ENCODE measurements at places on chromosomes 5 and 9. TPM values are rescaled to one million over a fixed set of nuclear protein-coding genes. Genes with fewer than 3 reads are reported as not detected.
A peak's percentile ranks its signal among the peaks of the same experiment; 100 is the strongest.

CER1 gene
- not detected for total RNA-seq

- DNase-seq, result no peak
Measured at GRCh38 chr9:137876781-137877386, 698 bp upstream of the CACNA1B start.

DNA sequence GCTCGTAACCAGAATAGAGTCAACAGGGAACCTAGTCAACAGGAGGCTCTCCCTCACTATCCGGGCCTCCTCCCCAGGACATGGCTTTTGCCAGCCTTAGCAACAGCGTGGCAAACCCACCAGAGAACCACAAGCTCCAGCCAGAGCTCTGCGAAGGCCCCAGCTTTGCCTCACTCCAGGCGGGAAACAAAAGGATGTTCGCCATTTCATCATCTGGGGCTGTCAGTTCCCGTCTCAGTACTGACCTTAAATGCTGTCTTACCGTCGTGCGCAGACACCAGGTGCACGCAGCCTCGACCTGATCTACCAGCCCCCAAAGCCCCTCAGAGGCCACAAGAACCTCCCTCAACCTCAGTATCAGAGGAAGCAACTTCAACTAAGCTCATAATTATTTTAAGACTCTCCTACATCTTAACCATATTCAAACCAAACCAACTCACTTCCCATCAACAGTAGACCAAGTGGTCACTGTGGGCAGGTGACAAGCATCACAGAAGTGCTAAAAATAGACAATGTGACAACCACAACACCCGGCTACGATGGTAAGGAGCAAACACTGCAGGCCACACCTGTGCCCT, 71.4 kb downstream of the SEMA4D start:
- no peak for DNase-seq

DNA sequence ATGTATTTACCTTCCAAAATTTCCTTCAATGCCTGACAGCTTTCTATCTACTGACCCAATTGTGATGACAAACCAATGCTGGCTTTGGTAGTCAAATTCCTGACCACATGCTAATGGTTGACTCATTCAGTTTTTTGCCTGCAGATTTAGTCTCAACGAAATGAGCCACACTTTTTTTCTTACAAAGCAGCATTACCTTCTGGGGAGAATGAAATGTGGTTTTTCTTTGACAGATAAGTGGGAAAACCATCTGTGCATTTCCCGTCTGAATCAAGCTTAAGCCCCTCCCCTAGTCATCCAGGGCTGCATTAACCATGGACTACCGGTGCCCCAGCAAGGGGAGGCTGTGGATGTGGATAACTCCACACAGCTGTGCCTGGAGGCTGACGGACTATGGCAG, 99.6 kb upstream of the TAF11L2 start:
- DNase-seq, result peak; percentile 95

GRCh38 chr5:43693411-43693810, 90.4 kb downstream of the NNT start:
- no peak for DNase-seq

- DNase-seq, result no peak
Measured at GRCh38 chr9:13675638-13676000, 396.1 kb upstream of the MPDZ start.

- peak; percentile 61 for DNase-seq
Measured at GRCh38 chr5:36200513-36200912, 41.2 kb downstream of the NADK2 start.

- DNase-seq, result no peak
Measured at GRCh38 chr5:73387149-73387591, 61.4 kb downstream of the FOXD1 start.

DNA sequence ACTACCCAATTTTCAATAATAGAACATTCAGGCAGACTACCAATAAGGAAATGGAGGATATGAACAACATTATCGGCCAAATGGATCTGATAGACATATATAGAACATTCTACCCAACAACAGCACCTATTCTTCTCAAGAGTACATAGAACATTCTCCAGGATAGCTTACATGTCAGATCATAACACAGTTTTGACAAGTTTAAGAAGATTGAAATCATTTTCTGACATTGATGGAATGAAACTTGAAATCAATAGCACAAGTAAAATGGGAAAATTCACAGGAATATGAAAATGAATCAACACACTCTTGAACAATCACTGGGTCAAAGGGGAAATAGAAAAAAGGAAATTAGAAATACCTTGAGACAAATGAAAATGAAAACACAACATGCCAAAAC, 94.6 kb upstream of the MEGF10 start:
- DNase-seq, result no peak

C1QTNF3 gene
- total RNA-seq, result 0.24 TPM

DNA sequence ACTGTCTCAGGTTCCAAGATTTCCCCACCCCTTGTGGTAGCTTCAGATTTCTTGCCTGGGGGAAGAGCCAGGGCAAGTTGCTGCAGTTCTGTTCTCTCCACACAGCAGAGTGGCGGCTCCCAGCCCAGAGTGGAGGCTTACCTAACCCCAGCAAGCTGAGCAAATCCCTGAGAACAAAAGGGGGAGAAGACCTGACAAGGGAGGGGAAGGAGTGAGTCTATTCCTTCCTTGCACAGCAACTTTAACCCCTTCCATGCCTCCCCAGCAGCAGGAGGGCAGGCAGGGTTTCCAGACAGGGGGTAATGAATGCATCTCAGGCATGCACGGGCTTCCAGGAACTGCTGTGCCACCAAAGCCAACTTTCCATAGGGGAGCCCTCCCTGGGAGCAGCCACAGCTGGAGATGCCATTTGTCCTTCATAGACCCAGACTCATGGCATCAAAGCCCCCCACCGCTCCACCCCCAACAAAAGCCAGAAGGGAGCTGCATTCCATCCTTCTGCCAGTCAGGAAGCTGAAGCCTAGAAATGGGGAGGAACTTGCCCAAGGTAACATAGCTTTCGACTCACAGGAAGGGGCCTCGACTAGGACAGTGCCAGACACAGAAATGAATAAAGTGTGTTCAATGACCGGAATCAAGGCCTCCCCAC, 28.8 kb upstream of the FAT2 start:
- DNase-seq, result no peak

GRCh38 chr5:134070725-134071613, 43.5 kb upstream of the TCF7 start:
- DNase-seq, result peak; percentile 31

RPS14 gene
- total RNA-seq, result 2,510 TPM

GRCh38 chr9:110583237-110583636, 3.7 kb upstream of the SVEP1 start:
- DNase-seq, result peak; percentile 75

DNA sequence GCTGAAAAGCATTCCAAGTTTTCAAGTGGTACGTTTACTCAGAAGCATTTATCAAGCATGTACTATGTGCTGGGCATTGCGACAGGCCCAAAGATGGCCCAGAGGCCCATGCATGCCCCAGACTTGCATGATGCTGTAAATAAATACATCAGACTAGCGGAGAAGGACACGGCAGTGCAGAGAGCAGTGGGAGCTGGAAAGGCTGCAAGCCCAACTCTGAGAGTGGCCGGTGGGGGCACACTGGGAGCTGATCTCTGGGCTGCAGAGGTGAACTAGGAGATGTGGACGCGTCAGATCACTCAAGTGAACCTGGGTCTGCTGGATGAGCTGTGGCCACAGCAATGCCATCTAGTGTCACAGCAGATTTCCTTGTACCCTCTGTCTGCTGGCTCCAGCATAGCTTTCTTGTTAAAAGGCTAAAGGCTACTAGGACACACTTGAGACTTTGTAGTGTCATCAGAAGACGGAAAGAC, 246.9 kb downstream of the FANCC start:
- no peak for DNase-seq

- DNase-seq, result no peak
Measured at GRCh38 chr5:64834037-64834436, 65.3 kb downstream of the CWC27 start.

- no peak for DNase-seq
Measured at GRCh38 chr5:145661737-145662485, 173.2 kb downstream of the PRELID2 start.

GRCh38 chr5:64229163-64229774, 63.6 kb downstream of the RNF180 start:
- DNase-seq, result peak; percentile 17

PDGFRB gene
- 67.6 TPM for total RNA-seq

- no peak for DNase-seq
Measured at GRCh38 chr5:11273180-11273903, 512.3 kb upstream of the DAP start.

GRCh38 chr5:12477554-12477953, 573.3 kb upstream of the CTNND2 start:
- no peak for DNase-seq

CLTA gene
- total RNA-seq, result 275 TPM

ZNF883 gene
- total RNA-seq, result 1.8 TPM

GRCh38 chr9:130433168-130433946, 11.4 kb upstream of the ASS1 start:
- peak; percentile 62 for DNase-seq

DNA sequence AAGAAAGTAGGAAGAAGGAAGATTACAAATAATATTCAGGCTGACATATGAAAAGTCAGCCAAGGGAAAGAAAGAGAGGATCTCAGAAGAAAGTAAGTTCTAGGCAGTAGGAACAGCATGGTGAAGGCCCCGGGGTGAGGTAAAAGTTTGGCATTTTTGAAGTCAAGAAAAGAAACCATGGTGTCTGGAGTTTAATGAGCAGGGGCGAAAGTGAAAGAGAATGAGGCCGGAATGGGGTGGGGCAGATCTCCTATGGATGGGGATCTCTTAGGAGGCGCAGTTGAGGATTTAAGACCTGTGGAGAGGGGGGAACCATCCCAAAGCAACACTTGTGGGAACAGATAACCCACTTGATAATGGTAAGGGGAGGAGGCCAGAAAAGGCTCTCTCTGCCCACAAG, 42.3 kb upstream of the SMAD5 start:
- no peak for DNase-seq

GRCh38 chr9:115413766-115414382, 295.9 kb upstream of the TNC start:
- no peak for DNase-seq

- DNase-seq, result no peak
Measured at GRCh38 chr5:77102549-77102948, 15.5 kb upstream of the ZBED3 start.

PROB1 gene
- total RNA-seq, result 0.10 TPM

DNA sequence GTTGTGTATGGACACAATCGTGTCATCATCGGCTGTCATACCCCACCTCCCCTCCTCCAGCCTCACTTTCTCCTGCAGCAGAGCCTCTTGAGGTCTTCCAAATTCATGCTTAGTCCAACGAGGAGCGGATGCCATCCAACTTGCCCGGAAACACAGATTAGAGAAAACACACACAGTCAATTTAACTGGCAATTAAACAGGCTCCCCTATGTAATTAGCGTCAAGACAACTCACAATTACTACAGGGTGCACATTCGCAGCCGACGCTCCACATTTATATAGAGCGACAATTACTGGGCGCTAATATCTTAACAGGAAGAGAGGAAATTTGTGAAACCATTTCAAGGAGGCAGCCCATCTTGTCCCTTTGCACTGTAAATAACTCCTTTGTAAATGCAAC, 86.0 kb upstream of the ZNF618 start:
- no peak for DNase-seq

GRCh38 chr9:95422650-95423049, 94.1 kb downstream of the PTCH1 start:
- no peak for DNase-seq

- DNase-seq, result no peak
Measured at GRCh38 chr9:18973348-18973747, 59.7 kb downstream of the SAXO1 start.

DNA sequence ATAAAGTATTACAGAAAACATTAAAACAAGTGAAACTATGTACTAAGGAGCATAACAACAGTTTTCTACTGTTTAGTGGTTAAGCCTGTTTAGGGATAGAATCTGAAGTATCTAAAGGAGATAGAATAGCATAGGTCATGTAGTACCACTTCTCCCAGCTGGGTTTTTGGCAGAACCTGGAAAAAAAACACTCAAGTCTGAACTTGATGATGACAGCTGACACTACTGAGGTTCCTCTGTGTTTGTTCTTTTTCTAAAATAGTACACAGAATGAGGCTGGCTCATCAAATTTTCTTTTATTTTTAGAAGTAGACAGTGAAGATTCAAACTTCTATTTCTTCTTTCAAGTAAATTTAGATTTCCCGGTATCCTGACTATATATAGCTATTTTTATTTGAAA, 203.8 kb upstream of the ACO1 start:
- no peak for DNase-seq

SOHLH1 gene
- total RNA-seq, result not detected

SUSD1 gene
- 2.9 TPM for total RNA-seq

- DNase-seq, result peak; percentile 31
Measured at GRCh38 chr5:14086261-14086660, 56.9 kb upstream of the TRIO start.

- DNase-seq, result no peak
Measured at GRCh38 chr5:39370555-39371366, 6.5 kb upstream of the C9 start.

GRCh38 chr5:1119312-1119831, 7.5 kb upstream of the SLC12A7 start:
- no peak for DNase-seq

GRCh38 chr9:112605518-112605917, 112.4 kb downstream of the INIP start:
- no peak for DNase-seq

TRPM6 gene
- total RNA-seq, result not detected

Data from RPMI7951 (cell line).